ENCODE measurements at places on chromosomes 4 and X. TPM values are rescaled to one million over a fixed set of nuclear protein-coding genes. Genes with fewer than 3 reads are reported as not detected.

The DIPK2B gene
- not detected for total RNA-seq

The HS6ST2 gene
- total RNA-seq, result not detected

The TRPC5OS gene
- not detected for total RNA-seq

The FABP2 gene
- not detected for total RNA-seq

The MAGEA2B gene
- total RNA-seq, result 2.5 TPM
